Stimulated activated CD4-positive, alpha-beta T cell treated with anti-CD3 and anti-CD28 coated beads, Interleukin-2, amount 100 ng/mL, for 4 hours (primary cell): ENCODE measurements at places on chromosomes 12 and 14.

DNA sequence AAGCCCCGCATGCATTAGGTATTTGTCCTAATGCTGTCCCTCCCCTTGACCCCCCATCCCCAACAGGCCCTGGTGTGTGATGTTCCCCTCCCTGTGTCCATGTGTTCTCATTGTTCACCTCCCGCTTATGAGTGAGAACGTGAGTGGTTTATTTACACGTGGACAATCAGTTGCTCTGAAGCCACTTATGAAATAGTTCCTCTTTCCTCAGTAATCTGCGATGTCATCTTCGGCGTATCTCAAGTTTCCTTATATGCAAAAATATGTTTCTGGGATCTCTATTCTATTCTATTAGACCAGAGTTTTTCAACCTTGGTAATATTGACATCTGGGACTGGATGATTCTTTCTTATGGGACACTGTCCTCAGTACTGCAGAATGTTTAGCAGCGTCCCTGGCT is 56.0 kb upstream of the DCD start:
- DNase-seq: no peak

DNA sequence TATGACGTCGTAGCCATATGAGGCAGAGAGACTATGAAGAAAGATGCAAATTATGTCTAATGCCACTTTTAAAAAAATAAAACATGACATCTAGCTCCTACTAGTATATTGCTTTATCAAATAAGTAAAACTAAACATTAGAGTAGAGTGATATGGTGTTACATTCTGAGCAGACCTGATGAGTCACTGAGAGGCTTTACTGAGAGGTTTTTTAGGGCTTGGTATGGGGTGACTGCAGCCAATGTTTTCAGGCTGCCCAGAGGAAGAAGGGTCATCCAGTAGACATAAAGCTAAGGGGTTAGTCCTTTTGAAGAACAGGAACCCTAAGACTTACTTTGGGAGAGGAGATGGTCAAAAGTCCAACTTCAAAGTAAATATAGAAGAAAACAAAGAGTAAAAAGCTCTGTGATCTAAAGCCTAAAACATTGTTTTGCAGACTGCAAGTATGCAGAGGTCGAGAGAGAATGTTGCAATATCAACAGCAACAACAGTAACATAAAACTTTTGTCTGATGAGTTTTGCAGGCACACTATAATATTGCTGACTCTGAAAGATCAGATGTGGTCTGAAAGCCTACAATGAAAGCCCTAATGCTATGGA is 774.7 kb downstream of the TMTC2 start:
- DNase-seq: no peak

DNA sequence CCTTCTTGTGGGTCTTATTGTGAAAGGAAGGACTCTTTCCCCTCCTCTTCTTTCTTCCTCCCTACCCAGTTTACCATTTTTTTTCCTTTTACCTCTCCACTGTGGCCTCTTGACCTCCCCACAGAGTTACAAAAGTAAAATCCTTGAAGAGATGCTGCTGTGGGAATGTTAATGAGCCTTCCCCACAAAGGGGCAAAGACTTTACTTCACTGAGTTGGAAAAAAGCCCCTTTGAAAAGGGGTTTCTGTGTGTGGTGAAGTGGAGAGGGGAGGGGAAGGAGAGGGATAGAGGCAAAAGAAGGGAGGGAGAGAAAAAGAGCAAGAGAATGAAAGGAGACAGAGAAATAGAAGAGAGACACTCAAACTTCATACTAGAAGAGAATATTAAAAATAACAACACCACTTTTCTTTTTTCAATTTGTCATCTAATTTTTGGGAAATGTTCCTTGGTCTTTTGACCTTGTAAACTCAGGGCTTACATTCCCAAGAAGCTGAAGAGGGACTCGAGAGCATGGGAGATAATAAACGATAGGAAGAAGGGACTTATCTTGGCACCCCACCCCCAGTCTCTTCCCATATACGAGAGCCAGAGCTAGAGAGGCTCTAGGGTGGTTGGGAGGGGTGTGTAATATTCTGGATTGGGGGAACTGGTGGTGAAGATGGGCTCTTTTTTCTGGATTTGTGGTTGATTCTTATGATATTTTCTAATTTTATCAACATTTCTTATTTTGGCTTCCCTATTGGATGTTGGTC is 13.2 kb upstream of the SALL2 start:
- DNase-seq: no peak

DNA sequence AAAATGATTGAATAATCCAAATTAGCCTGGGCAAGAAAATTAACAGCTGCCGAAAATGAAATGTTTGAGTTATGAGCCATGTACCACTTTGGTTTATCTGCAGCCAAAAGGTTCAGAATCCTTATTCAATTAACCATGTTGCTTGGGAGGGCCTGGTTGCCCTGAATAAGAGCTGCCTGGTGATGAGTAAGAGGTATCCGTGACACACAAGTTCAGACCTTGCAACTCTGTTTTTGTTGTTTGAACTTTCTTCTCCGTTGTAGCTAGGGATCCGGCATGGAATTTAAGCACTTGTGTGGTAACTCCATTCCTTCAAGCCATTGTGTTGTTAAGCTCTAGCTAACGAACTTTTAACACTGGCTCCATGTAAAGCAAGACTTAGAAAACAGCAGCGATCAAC is 35.7 kb downstream of the FOXA1 start:
- DNase-seq: no peak

DNA sequence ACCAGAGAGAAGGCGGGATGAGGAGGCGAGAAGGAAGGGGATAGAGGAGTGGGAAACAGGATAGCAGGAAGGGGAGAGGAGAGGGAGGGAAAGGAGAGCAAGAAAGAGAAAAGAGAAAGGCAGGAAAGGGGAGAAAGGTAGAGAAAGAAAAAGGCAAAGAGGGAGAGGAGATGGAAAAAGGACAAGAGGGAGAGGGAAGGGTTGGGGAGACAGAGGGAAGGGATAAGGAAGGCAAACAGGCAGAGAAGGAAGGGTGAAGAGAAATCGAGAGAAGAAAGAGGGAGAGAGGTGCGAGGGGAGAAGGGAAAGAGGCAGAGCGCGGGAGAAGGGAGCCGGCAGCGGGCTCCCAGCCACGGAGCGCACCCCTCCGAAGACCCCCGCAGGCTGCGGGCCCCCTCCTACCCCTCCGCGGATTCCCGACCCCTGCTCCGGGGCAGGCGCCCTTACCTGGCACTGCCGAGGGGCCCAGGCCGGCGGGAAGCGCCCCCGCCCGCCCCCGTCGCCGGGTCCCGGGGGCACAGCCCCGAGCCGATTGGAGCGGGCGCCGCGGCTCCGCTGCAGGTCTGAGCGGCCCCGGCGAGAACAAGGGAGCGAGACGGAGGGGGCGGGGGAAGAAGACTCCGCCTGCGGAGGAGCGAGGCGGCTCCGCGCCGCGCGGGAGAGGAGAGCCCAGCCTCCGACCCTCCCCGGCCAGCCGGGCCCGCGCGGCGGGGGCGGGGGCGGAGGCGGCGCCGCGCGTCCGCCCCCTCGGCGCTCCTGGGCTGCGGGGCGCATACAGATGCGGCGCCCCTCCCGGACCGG is at the start of gene CDH24:
CDH24 (minus strand) TSS at position 565 of the 801 bp plus-strand sequence. CDS start 1,787 bp downstream, outside the sequence.
- DNase-seq: peak; percentile 66

DNA sequence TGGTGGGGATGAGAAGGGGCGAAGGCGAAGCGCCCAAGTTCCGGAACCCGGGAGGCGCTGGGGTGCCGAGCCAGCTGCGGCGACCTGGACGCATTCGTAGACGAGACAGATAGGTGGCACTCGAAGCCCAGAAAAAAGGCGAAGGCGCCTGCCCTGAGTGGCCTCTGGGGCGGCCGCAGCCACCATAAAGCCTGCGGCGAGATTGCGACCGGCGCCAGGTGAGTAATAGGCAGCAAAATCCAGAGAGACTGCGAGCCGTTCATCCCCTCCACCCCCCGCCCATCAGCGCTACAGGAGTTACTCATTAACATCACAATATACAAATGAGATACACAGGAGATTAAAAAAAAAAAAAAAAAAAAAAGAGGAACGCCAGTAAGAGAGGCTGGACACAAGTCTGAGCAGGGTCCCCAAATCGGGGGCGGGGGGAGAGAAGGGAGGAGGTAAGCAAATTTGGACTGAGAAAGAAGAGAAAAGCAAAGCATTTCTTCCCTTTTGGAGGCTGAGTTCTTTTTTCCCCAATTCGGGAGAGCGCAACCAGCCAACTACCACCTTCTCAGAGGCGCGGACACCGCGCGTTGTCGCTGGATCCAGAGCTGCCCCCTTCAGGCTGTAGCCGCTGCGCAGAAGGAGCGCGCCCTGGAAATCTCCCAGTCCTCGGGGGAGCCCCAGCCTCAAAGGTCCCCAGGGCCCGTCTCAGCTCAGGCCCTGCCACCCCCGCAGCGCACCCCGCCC is 15.7 kb downstream of the TBX3 start:
- no peak for DNase-seq

- DNase-seq: no peak
Observed at GRCh38 chr12:107778383-107779025, 4.0 kb downstream of the ASCL4 start.

GRCh38 chr14:96799489-96800054 is 2.4 kb downstream of the VRK1 start:
- DNase-seq: no peak

DNA sequence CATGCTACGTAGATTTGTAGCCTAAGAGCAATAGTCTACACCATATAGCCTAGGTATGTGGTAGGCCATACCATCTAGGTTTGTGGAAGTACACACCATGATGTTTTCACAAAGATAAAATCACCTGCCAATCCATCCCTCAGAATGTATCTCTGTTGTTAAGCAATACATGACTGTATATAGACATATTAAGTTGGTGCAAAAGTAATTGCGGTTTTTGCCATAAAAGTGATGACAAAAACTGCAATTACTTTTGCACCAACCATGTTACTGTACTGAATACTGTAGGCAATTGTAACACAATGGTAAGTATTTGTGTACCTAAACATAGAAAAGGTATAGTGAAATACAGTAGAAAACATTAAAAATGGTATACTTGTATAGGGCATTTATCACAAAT is 40.5 kb downstream of the MGST1 start:
- no peak for DNase-seq

DNA sequence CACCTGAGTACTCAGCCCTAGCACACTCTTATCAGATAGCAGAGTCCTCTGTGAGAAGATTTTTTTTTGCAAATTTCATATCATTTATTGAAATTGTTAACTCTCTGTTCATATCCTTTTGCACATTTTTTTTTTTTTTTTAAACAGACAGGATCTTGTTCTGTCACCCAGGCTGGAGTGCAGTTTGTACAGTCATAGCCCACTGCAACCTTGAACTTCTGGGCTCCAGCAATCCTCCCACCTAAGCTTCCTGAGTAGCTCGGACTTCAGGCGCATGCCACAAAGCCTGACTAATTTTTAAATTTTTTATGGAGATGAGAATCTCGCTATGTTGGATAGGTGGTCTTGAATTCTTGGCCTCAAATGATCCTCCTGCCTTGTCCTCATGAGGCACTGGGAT is 4.3 kb downstream of the PARP2 start:
- no peak for DNase-seq

DNA sequence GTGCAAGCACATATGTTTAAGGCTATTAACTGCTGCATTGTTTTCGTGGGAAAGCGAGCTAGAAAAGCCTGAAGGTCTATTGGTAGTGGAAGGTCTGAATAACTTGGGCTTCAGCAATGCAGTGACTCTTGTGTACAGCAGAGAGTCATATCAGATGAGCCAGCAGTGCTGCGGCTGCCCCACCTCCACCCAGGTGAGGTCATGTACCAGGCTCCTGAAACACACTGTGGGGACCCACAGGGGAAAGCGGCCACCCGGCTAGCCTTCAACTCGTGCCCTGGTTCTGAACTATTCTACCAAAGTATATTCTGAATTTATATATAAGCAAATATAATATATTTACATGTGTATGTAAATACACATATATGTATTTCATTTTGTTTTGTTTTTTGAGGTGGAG is 12.7 kb upstream of the RAN start:
- no peak for DNase-seq

DNA sequence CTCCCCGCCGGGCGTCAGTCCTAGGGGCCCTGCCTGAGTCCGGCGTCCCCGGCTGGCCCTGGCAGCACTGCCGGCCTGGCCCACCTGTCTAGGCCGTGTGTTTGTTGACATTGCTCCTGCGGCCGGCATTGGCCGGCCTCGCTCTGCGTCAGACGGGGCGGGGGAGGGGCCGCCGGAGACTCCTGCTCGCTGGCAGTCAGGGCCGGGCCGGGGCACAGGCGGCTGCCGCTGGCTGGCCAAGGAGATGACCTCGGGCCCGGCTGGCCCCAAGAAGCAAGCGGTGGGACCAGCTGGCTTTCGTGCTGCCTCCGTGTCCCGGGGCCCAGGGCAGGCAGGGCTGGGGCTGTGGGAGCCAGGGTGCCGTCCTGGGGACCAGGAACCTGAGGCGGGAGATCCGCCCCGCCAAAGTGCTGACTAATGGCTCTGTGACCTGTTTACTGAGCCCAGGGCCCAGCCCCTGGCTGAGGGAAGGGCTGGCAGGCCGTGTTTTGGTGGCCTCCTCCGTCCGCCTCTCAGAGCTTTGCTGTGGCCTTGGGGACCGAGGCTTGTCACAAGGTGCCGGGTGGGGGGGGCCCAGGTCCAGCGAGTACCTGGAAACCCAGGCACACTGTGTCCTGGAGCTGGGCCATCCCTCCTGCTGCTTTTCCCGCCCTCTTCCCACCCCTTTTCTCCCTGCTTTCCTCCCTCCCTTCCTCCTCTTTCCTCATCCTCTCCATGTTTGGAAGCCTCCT is 1.8 kb downstream of the ULK1 start:
- DNase-seq: peak; percentile 31

DNA sequence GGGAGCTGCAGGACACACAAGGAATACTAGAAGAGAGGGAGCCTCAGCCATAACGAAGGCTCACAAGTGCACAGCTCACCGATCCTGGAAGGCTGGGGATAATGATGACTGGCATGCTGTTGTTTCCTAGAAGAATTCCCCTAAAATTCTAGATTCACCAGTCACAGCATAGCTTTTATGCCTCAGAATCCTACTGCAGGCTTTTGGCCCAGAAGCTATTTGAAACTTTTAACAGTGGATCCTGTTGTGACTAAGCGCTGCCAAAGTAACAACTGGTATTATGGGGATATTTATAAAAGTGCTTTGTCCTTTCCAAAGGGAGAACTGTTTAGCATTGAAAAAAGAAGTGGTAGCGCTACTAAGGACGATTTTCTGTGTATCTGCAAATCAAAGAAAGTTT is 214.1 kb upstream of the PELI2 start:
- no peak for DNase-seq

DNA sequence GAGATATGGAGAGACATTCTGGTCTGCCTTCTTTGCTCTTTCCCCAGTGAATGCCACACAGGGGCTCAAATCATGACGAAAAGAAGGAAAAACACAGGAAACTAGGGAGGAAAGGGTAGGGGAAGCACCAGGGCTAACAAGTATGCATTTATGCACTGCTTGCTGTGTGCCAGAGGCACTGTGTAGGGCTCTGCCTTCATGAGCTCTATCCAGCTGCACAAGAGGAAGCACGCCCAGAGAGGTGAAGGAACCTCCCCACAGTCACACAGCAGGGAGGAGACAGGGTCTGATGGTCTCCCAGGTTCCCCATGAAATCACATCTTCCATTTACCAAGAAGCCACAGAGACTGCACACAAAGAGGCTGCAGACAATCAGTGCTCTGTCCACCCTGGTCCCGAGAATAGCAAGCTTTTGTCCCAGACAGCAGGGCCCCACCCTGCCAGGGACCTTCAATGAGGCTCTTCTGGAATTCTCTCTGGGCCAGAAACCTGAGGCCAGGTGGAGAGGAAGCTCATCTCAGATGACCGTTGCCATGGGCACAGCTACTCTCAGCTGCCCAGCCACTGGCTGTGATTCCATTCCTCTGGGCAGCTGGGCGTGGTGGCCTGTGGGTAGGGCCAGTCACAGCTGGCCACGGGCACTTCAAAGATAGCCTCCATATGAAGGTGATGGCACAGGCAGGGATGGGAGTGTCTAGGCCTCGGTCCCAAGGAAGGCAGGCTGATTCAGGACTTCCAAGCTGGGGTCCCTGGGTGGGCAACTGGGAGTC is 7.3 kb upstream of the TRPV4 start:
- no peak for DNase-seq

GRCh38 chr12:116080415-116080814 is 197.1 kb downstream of the MED13L start:
- no peak for DNase-seq
